ENCODE measurements at places on chromosomes 3 and 15. TPM values are rescaled to one million over a fixed set of nuclear protein-coding genes. Genes with fewer than 3 reads are reported as not detected.

DNA sequence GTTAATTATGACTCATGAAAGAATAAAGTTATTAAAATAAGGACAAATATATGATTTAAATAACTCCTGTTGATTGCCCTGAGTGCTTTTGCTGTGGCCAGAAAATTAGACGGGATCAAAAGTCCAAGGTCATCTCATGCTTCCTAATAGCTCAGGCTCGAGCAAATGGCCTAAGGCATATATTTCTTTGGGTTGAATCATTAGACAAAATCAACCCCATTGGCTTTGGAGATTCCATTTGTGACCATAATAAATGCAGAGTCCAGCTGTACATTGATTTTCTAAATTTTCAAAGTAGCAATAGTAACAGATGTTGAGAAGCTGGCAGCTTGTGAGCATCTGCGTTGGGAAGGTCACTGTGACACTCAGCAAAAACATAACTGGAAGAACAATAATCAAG lies 464.5 kb upstream of the TGFBR2 start:
- DNase-seq = no peak

DNA sequence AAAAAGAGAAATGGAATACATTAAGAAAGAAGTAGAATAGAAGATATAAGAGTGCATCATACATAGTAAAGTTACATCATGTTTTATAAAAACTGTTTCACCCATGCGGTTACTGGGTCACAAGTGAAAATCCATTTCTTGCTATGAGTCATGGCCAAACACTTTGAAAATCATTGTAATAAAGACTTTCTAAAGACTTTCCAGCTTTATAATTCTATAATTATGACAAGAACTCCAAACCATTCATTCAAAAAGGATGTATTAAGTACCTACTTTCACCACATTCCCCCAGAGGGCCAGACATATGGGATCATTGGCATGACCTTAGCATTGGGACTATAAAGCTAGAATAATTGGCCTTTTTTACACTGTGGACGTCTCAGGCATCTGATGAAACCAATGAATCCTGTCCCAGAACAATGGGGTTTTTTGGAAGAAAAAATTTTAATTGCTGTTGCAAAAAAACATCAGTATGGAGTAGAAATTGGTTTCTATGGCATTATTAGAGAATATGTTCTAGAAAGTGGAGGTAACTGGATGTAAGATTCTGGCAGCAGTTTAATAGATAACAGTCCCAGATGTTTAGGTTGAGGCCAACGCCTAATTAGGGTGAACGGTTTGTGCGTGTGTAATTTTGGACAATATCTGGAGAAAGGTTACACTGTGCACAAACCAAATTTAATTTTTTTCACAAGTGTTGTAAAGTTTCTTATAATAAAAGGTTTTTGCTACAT lies 3.3 kb upstream of the SKIC8 start:
- DNase-seq = no peak

GRCh38 chr3:184663756-184664155 lies 48.1 kb downstream of the MAGEF1 start:
- DNase-seq = no peak

GRCh38 chr3:184386047-184386806 lies 6.4 kb downstream of the CHRD start:
- DNase-seq = peak; percentile 47

DNA sequence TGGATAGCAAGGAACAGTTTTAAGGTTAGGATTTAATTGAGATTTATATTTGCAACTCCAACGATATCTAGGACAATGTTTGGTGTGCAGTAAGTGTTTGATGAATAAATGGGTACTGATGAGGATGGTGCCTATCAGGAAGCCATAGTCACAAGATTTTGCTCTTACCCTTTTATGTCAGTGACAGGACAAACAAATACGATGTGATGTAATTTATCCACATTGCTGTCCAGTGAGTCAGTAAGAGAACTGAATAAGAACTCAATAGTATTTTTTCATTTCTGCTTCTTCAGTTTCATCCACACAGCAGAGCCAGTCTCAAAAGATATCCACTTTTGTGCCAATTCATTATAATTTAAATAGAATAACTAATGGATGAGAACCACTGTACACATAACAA lies 18.5 kb downstream of the C3orf85 start:
- no peak for DNase-seq

GRCh38 chr3:100662113-100662823 lies 47.0 kb upstream of the TFG start:
- DNase-seq = no peak

Gene SPSB4
- 3.1 TPM for total RNA-seq

- no peak for DNase-seq
These were observed 278.3 kb upstream of the WNT5A start for GRCh38 chr3:55765398-55765797.

Gene HIGD2B
- total RNA-seq = not detected

- DNase-seq = no peak
These were observed 688.3 kb upstream of the NECTIN3 start for GRCh38 chr3:110383356-110383755.

Gene CELSR3
- 0.67 TPM for total RNA-seq

DNA sequence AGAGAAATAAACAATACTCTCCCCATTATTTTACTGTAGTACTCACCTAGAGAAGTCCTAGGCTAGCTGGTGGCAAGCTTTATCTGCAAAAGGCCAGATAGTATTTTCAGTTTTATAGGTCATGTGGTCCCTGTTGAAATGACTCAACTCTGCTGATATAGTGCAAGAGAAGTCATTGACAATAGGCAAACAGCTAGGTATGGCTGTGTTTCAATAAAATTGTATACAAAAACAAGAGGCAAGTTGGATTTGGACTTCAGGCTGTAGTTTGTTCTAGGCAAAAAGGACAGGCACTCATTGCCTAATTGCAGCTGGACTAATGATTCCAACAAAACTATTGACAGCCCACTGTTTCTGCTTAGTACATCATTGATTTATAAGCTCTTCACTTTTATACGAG lies 328.0 kb upstream of the PDZRN3 start:
- DNase-seq = no peak

- peak; percentile 76 for DNase-seq
These were observed 1.6 kb downstream of the SKOR1 start for GRCh38 chr15:67826717-67827561.

GRCh38 chr3:46917257-46917656 lies 39.7 kb downstream of the PTH1R start:
- peak; percentile 38 for DNase-seq

- DNase-seq = peak; percentile 62
These were observed 25.1 kb downstream of the ACAA1 start for GRCh38 chr3:38111696-38112377.

GRCh38 chr3:39000008-39000450 lies 51.7 kb downstream of the SCN11A start:
- no peak for DNase-seq

GRCh38 chr15:65576664-65577063 lies 34.3 kb downstream of the INTS14 start:
- DNase-seq = no peak

- no peak for DNase-seq
These were observed 493.9 kb upstream of the ZNF385D start for GRCh38 chr3:22244761-22245521.

Gene CCDC71
- 14.1 TPM for total RNA-seq

DNA sequence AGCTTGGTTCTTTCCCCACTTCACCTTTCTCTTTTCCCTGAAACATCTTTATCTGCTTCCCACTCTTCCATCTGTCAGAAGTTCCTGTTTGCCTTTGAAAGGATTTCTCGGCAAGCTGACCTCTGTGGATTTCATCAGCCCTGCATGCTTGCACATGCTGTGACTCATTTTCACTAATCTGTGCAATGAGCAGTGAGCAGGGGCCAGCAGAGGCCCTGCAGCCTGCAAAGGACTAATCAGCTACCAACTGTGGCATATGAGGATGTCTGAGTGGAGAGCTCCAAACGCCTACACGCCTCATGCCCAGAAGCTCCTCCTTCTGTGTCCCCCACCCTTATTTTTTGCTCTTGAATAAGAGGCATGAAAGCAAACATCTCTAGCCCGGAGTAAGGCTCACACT lies 333.0 kb upstream of the SEMA6D start:
- DNase-seq = no peak

Data from posterior vena cava (tissue), 2 donors.